ENCODE measurements at places on chromosomes 2 and 18.

GRCh38 chr2:239889641-239890121, 135.5 kb downstream of the NDUFA10 start:
- no peak for DNase-seq

- DNase-seq, result no peak
Measured at GRCh38 chr18:59689756-59690155, 7.5 kb downstream of the CCBE1 start.

- DNase-seq, result no peak
Measured at GRCh38 chr2:15176604-15177003, 384.5 kb downstream of the NBAS start.

DNA sequence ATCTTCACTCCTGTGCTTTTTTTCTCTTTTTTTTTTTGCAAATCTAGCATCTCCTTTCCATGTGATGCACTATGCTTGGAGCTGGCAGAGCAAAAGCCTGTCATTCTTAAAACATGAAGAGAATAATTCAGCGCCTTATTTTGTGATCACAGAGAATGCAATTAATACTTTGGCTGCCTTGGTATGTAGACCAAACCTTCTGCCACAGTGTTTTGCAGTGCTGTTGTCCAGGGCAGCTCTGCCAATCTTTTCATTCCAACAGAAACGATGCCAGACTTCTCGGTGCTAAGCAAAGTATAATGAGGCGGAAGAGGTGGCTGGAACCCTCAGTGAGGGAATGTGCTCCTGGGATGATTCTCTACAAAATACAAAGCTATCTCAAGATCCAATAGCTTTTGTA, 25.6 kb downstream of the BCL2 start:
- DNase-seq, result no peak

DNA sequence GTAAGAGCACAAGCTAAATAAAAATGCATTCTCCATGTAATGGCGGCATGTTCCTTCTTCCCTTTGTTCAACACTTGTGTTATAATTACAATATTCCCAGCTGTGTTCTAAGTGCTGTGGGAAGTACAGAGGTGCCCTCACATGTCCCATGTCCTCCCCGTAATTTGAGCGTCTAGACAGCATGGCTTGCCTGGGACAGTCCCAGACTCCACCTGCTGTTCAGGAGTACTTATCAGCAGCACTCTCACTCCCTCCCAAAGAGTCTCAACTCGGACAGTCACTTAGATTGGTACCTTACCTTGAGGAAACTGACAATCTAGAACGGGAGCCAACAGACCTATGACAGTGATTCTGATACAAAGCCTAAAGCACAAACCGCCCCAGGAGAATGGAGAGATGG, 370.5 kb downstream of the EIPR1 start:
- DNase-seq, result no peak

DNA sequence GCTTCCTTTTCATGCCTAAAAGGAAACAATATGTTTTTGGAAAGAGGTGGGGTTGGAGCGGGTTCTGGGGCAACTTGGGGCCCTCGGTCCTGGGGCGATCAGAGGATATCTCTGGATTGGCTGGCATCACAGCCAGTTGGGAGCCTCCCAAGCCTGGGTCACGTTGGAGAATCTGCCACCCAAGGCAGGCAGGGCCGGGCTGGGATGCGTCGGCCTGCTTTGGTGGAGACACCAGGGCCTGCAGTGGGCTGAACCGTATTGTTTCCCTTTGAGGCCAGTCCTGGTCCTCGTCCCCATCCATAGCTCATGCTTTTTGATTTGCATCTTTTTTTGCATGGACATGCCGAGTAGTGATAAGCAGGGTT, 235.8 kb downstream of the ATAD2B start:
- DNase-seq, result no peak

GRCh38 chr2:129181963-129182362, 797.5 kb upstream of the RAB6C start:
- DNase-seq, result no peak

DNA sequence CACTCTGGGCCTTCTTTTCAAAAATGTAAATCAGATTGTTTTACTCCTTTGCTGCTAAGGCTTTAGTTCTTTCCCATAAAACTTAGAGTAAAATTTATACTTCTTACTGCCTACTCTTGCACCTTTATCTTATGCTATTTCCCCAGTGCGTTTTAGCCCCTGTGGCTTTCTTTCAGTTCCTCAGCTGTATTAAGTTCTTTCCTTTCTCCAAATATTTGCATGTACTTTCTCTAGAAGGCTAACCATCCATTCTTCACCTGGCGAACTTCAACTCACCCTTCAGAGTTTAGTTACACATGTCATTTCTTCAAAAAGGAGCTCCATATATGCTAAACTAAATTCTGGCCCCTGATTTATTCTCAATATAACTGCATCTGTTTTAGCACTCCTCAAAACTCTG, 160.7 kb downstream of the FSHR start:
- DNase-seq, result no peak

DNA sequence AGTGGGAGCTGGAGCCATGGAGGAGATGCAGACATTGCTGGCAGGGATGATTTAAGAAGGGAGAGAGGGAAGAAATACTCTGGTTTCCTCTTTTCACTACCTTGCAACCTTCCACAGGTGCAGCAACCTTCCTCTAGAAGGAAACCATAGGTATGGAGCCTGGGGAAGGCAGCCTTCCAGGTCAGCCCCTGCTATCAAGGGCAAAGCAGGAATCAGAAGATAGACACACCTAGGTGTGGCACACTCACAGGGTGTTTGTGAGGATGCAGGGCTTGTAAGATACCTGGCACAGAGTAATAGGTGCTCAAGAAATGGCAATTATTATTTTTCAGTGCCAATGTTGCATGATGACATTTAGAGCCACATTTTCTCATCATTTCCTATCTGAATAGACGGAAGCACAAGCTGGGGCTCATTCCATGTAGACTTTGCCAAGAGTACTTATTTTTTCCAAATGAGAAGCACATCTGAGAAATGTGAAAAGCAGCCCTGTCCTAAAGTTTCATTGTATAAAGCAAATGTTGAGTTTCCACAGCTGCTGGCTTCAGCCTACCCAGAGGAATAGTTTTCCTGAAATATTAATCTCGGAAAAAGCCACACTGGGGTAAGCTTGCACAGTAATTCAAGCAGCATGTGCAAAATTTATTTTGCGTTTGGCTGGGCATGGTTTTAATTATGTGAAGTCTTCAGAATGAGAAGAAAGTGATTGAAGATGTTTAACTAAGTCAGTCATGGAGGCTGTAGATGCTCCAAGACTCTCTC, 20.6 kb downstream of the EVA1A start:
- DNase-seq, result no peak

- DNase-seq, result no peak
Measured at GRCh38 chr2:69499966-69500365, 62.7 kb upstream of the NFU1 start.

GRCh38 chr2:157259386-157259785, 1.9 kb downstream of the GALNT5 start:
- DNase-seq, result no peak

- DNase-seq, result no peak
Measured at GRCh38 chr2:233836359-233836758, 18.0 kb downstream of the HJURP start.

- no peak for DNase-seq
Measured at GRCh38 chr2:72630767-72631166, 195.1 kb downstream of the EXOC6B start.

DNA sequence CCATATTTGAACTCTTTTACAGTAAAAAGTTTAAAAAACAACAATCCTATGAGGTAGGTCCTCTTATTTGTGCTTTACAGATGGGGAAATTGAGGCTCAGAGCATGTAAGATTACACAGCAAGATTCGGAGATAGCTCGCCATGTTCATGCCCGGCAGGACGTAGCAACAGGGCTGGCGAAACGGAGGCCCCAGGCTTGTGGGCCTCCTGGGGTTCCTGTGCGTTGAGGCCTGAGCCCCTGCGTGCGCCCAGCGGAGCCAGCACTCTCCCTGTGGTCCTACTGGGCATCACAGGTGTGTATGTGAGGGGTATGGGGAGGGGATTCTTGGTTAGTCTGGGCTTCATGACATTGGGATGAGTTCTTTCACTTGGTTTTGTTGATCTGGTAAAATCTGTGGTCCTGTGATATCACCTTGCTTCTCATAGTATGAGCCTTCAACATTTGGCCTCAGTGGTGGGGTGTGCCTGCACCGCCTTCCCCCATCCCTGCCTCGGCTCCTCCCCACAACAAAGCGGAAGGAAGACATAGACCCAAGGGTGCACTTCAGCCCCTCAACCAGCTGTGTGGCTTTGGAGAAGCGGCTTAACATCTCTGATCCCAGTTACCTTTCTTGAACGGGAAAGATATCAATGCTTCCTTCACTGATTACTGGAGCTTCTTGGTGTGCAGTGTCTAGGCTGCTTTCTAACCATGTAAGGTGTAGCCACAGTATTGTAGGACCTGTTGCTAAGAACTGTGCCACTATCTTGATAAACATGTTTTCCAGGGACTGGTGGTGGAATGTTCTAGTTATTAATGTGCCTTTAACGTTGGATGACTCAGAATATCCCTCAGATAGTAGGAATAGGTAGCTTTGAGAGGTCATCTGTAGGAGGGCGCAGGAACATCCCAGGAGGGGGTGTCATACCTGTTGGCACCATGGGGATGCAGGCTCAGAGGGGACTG, 37.2 kb downstream of the HPCAL1 start:
- DNase-seq, result no peak

- peak; percentile 7 for DNase-seq
Measured at GRCh38 chr18:38367473-38367872, 801.9 kb upstream of the CELF4 start.

DNA sequence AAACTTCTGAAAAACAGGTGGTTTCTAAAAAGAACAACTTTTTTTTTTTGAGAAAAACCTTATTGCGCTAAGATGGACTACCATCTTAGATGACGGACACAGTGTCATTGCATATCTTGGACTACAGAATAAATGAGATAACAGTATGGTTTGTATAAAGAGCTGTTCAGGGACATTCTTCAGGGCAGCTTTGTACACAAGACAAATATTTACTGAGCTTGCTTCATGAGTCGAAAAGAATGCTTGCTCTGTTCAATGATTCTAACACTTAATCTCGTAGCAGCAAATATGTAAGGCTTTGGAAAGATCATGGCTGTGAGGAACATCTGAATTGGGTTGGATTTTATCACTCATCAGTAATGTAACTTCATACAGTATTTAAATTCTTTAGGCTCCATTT, 282.5 kb upstream of the CWC22 start:
- DNase-seq, result no peak

DNA sequence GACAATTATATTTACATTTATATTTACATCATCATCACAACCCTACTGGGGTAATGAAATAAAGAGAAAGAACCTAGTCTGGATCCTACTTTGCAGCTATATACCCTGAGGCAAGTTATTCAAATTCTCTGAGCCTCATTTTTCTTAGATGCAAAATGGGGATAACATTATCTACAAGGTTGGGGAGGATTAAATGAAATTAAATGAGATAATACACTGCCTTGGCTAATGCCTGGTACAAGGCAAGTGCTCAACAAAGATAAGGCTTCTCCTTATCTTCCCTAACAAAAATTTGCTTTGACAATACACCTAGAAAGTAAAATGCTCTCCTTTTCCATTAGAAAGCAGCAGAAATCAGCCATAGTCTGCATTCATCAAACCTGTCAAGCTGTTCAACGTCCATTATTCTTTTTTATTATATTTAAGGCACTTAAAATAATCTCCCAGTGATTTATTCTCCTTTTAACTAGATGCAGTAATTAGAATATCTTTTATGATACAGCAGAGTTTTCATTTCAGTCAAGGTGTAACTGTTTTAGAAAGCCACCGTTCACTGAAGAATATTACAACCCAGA, 44.8 kb downstream of the TCF4 start:
- no peak for DNase-seq

GRCh38 chr2:134361648-134362047, 107.8 kb downstream of the MGAT5 start:
- DNase-seq, result no peak

- DNase-seq, result no peak
Measured at GRCh38 chr18:316393-316792, 48.5 kb upstream of the THOC1 start.
